Activated CD4-positive, CD25-positive, alpha-beta regulatory T cell treated with anti-CD3 and anti-CD28 coated beads, Interleukin-2, amount 50 U/mL, for 24 hours (primary cell): ENCODE measurements at places on chromosomes 3 and 15.

DNA sequence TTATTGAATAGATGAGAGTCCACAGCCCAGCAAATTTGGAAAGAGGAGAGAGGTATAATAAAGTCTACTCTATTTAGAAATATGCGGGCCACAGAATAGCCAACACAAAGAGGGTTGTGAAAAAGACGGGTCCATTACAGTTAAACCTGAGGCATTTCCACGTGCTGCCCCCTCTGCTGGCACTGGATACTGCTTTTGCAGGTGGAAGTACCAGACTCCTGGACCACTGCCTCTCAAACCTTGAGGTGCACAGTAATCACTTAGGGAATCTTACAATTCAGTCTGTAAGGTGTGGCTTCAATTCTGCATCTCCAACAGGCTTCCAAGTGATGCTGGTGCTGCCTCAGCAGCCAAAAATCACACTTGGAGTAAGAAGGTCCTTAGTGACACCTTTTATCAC, 3.0 kb upstream of the TFDP2 start:
- no peak for ATAC-seq

DNA sequence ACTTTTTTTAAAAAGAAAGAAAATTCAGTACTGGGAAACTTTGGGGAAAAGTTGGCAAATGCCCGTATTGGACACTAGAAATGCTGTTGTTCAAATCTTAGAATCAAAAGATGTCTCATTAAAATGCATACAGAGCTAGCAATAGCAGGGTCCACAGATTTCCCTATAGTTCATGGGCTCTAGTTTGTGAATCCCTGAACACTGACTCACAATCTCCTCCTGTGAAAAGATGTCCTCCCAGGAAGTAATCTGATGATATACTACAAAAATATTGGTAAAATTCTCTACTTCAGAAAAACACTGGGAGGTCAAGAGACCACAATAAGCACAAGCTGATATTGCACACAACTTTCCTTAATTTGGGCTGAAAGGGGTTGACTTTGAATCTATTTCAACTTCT, 568.4 kb upstream of the ZNF385D start:
- no peak for ATAC-seq

DNA sequence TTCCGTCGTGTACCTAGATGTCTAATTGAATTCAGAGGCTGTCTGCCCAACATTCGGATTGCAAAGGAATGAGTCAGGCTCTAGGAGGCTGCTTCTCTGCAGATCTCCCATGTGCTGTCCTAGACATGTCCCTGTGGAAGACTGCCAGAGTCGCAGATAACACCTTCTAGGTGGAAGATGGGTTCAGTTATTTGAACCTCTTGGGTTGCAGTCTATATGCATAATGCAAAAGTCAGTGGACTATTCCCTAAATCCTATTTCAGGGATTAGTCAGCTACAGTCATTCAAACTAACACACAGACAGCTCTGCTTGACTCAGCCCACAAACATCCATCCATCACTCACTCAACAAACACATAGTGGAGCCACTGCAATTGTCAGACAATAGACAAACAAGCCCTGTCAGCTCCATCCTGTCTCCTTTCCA, 300.0 kb upstream of the CTNNB1 start:
- no peak for ATAC-seq

DNA sequence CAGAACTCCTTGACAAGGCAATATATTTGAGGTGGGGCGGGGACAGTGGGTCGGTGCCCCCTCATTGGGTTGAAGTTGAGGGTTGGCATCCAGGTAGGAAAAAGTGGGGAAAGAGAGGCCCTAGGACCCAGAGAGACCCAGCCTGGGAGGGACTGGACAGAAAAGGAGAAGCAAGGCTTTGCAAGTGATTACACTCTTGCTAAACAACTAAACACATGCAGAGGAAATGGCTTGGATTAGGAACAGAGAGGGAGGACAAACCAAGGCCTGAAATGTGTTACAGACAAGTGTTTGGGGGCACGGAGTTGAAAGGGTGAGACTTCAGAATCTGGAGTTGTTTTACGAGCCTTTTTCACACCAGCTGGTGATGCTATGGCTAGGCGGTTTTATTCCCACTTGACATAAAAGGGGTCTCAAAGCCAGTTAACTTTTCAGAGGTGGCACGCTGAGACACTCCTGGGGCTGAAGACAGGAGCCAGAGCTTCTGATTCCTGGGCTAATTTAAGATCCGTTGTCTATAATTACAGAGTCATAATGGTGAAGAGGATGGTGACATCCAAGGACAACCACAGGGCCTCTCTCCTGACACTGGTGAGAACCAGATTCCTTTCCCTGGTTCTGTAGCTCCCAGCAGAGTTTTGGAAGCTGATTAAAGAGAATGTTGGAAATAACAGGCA, 7.7 kb upstream of the KCTD6 start:
- no peak for ATAC-seq

DNA sequence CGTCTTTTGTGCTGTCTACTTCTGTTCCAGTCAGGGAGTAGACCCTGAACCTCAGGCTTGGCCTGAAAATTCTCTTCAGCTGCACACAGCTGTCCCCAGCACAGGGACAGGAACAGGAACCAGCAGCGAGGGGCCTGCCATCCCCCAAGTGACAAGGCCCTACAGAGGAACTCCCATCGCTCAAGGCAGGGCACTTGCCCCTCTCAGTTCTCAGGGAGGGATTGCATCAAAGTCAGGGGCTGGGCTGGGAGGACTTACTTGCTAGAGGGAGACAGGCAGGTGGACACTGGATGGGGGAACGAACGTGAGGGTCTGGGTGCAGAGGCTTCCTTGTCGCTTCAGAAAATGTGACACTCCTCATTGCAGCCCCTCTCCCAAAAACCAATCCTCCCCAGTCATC, 163.6 kb downstream of the CHSY1 start:
- no peak for ATAC-seq
